ENCODE measurements at places on chromosomes 7 and 10.

GRCh38 chr7:70512761-70513160, 619.2 kb upstream of the GALNT17 start:
- no peak for DNase-seq

- no peak for DNase-seq
These were observed 484.5 kb downstream of the PLXDC2 start for GRCh38 chr10:20300735-20301134.

GRCh38 chr7:50724526-50725520, 57.9 kb downstream of the GRB10 start:
- no peak for DNase-seq

DNA sequence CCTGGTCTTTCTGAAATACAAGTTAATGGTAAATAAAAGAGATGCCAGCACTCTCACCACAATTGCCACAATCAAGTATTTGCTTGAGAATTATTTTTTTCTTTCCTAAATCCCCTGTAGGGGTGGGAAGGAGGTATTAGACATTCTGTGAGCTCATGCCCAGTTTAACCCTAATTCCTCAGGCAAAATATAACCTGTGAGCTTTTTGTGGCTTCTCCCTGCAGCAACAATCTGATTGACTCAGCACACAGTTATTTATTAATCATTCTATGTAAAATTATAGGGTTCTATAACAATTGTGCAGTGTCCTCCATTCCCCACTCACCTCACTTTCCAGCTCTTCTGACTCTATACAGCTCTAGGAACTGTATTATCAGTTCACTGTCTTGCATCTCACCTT, 66.3 kb downstream of the GLI3 start:
- no peak for DNase-seq

- DNase-seq, result no peak
These were observed 63.3 kb downstream of the PPP1R3C start for GRCh38 chr10:91569522-91569921.

DNA sequence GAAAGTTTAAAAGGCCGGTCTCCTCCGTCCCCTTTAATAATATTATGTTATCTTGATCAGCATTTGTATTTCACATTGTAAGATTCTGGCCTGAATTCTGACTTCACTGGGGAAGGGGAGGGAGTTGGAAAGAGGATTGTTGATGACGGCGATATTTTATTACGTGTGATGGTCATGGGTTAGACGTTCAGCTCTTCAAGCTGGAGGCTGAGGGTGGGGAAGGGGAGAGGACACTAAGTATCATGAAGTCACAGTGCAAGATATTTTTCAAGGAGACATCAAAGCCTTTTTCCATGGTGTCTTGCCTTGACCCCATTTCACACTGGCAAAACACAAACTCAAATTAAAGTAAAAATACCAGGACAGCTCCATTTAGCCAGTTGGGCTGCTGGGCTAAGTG, 126.7 kb downstream of the WDR11 start:
- DNase-seq, result no peak

- no peak for DNase-seq
These were observed 336.6 kb upstream of the MEOX2 start for GRCh38 chr7:16023046-16023445.
